Stimulated activated CD4-positive, alpha-beta T cell treated with anti-CD3 and anti-CD28 coated beads, TNF-alpha, amount 100 ng/mL, for 48 hours (primary cell): ENCODE measurements at places on chromosomes 13 and 19.
A peak's percentile ranks its signal among the peaks of the same experiment; 100 is the strongest.

DNA sequence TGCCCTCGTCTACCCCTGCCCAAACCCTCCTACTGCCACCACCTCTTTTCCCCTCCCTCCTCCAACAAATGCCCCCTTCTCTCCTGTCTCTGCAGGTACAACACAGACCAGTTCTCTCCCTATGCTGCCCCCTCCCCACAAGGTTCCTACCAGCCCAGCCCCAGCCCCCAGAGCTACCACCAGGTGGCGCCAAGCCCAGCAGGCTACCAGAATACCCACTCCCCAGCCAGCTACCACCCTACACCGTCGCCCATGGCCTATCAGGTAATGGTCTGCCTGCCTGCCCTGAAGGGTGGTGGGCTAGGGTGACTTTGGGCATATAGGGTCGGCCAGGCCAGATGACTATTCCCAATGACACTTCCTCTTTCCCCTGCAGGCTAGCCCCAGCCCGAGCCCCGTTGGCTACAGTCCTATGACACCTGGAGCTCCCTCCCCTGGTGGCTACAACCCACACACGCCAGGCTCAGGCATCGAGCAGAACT is 6.5 kb upstream of the TIMM50 start:
- DNase-seq, result peak; percentile 66

- DNase-seq, result no peak
These were observed 2.4 kb downstream of the DHX34 start for GRCh38 chr19:47351548-47351947.

DNA sequence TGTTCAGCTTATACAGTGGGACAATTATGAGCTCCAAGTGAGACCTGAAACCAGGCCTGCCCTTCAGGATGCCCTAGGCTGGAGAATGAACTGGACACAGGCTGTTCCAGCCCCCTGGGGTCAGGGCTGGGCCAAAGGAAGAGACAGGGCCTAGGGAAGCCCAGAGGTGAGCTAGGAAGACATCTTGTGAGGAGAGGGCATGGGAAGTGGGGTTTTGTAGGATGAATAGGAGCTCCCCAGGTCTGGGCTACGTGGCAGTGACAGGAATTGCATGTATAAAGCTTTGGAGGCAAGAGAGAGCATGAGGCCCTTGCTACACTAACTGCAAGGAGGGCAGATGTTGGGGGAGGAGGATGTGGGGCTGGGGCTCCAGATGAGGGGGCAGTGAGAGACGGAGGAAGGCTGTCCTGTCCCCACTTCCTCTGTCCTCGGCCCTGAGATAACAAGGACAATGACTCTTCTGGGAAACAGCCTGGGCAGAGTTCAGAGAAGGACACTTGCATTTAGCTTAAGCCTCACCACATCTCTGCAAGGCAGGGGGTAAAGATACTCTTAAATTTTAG is 1.5 kb upstream of the TBXA2R start:
- DNase-seq, result no peak

DNA sequence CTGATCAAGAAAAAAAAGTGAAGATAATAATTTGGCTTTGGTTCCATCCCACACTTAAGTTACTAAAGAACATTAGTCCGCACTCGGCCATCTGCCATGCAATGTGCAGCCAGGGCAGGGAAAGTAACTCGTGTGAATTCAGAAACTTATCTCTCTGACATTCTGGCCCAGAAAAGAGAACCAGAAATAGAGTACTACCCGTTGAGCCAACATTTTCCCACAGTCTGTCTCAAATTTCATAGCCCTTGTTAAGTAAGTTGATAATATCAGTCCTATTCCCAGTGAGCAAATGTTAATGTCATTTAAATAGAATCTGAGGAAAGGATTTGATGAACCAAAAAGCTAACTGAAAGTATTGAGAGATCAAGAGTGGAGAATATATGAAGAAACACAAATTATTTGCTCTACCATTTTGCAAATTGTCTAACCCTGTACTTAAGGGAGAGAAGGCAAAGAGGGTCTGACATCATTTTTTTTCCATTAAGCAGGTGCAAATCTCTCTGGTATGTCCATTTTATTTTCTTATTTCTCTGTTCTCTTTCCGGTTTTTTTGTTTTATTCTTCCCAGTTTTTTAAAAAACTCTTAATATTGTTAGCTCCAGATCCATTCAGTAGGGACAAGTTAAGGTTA is 156.3 kb downstream of the NDFIP2 start:
- DNase-seq, result no peak

DNA sequence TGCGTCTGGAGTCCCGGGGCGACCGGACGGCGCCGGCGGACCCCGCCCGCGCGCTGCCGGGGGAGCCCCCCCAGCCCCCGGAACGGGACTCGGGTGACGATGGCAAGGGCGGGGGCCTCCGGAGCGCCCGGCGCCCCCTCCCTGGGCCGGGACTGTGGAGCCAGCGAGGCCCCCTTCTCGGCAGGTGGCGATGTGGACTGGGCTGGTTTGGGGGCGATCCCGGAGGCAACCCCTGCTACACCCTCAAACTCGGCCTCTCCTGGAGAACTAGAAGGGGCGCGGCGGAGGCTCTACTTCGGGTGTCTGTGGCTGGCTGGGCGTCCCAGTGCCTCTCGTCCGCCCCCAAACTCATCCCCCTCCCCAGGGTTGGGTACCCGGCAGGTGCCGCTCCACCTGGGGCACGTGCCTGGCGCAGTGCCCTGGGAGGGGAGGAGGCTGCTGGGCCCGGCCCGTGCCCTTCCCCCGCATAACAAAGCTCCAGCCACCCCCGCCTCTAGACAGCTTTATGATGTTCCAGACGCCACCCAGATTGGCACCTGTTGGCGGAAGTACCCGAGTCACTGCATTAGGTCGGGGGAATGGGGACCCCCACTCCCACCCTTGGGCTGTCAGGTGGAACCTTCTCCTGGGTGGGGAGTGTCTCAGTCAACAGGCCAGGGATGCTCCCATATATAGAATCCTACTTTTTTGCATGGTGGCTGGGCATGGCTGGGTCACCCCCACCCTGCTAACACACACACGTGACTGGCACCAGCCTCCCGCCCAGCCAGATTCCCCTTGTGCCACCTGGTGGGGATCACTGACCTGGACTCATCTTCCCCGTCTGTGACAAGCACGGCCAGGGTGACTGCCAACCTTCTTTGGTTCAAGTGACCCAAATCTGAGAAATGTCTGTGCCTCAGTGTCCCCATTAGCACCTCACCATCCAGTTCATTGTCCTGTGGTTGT is 722 bp downstream of the PKN1 start:
- DNase-seq, result no peak

GRCh38 chr19:8206147-8207087 is 2.8 kb upstream of the CERS4 start:
- DNase-seq, result no peak

- no peak for DNase-seq
These were observed 167.1 kb upstream of the SPRY2 start for GRCh38 chr13:80508031-80508430.
